Stromal cell of bone marrow (primary cell): ENCODE measurements at places on chromosomes 2 and 18.

GRCh38 chr18:12374401-12374800, 2.6 kb downstream of the AFG3L2 start:
- DNase-seq: no peak

DNA sequence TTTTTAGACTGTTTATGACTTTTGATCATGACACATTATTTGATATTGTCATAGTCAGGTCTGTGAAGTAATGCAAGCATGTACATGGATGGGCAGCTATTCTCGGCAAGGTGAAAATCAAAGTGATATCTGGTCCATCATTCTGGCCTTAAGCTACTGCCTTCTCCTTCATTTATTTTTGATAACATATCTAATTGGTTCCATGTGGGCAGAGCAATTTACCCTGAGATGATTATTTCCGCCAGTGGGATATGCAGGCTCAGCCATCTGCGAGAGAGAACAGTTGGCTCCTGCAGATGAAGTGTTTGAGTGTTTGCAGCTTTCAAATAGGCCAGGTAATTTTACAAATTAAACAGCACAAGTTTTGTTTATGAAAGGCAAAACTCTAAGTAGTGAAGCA, 116.4 kb downstream of the LYPD6 start:
- no peak for DNase-seq

DNA sequence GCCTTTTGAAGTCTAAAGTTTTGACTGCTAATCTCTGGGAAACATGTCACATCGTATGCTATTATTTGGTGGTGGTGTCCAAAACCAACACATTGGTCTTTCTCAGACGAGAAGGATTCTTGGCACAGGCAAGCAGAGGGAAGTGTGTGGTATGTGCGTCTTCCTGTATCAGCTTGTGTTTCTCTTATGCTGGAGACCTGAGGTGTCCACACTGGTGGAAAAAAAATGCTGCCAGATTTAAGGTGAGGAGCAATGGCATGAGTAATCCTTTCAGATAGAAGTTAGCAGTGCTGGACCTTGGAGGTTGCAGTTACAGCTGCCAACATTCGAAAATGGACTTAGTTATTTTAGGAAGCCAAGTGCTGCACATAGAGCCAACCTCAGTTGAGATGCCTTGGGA, 11.7 kb upstream of the FHL2 start:
- DNase-seq: no peak

DNA sequence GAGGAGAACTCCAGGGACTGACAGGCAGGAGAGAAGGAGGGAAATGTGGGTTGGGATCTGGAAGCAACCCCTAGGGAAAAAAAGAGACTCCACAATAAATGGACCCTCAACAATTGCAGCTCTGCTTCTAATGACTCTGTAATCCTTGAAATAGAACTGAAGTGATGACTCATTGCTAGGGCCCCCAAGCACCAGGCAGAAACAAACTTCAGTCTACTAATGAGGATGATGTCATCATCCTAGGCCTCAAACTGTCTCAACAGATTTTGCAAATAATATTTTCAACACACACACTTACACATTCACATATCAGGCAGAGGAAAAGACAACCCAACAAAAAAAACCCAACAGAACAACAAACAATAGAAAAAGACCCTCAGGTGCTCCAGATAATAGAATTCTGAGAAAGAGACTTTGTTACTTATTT, 143.3 kb downstream of the HDAC4 start:
- DNase-seq: peak; percentile 83

DNA sequence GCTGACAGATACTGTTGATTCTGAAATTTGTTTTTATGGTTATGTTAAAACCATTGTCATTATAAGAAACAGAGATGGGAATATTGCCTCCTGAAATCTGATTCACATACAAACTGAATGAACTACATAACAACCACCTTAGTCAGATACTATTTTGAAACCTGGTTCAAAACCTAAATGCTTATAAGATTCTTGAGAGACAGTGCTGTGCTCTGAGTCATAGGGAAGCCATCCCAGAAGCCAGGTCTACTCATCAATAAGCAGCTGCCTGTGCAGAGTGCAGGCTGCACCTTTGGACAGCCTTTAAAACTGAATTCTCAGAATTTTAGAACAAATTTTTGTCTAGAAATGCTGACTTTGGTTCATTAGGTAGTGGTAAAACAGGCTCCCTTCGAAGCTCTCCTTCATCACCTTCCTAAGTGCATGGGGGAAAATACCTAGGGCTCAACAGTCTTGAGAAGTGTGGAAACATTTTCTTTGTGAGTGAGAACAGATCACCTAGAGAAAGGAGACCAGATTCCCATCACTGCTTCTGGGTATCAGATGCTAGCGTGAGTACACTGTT, at the start of gene SERPINB7:
Gene SERPINB7 (plus strand): TSS at position 253 of the 565 bp plus-strand sequence. CDS start 6,955 bp downstream, outside the sequence.
- DNase-seq: no peak

DNA sequence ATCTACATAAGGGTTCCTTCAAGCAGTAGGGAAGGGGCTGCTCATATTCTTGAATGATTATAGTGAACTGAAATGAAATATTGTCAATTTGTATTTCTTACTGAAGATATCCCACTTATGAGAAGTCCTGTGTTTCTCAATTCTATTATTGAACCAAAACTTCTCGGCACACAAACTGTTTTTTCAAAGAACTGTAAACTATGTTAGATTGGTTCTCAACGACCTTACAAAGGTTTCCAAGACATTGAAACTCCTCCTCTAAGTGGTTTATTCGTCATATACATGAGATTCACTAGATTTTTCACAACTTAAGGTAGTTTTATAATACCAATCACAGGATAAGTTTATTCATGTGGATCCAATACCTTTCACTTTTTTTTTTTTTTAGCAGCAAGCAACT, 1.4 kb downstream of the CCL20 start:
- no peak for DNase-seq

- DNase-seq: no peak
Measured at GRCh38 chr18:23548719-23549118, 37.6 kb downstream of the NPC1 start.

DNA sequence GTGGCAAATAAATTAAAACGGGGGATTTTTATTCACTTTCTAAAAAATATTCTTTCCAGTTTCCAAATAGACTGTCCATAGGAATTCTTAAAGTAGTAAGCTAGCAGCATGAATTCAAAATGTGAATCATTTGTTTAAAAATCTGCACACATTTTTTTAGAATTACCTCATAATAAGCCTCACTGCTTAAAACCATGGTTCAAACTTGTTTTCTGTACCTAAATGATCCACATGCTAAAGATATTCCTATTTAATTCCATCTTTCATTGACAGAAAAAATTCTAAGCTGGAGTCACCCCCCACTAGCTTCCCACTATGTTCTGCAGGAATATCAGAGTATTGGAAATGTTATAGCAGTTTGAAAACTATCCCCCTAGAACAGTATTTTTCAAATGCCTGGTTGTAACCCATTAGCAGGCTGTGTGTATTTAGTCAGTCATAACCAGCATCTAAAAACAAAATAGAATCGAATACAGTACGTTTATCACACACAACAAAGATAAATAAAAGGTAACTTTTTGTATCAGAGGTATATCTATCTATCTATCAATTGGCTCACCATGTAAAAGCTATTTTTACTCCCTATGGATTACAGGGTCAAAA, 11.2 kb upstream of the IKZF2 start:
- no peak for DNase-seq

- peak; percentile 36 for DNase-seq
Measured at GRCh38 chr2:100381240-100381639, 36.2 kb downstream of the CHST10 start.

DNA sequence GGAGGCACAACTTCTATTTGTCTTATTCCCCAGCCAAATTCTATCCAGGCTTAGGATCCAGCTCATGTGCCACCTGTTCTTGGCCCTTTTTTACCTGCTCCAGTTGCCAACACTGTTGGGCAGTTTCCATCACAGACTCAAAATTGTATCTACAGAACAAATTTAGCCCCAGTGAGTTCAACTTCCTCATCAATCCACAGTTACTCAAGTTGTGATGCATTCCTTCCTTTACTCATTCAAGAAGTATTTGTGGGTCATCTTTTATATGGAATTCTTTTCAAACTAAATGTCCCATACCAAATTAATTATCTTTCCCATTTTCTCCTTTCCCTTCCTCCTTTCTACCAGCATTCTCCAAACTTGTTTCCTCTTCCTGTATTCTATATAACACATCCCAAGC, 12.7 kb upstream of the DDX18 start:
- DNase-seq: no peak

GRCh38 chr2:238462782-238463396, 36.2 kb downstream of the ASB1 start:
- DNase-seq: no peak

DNA sequence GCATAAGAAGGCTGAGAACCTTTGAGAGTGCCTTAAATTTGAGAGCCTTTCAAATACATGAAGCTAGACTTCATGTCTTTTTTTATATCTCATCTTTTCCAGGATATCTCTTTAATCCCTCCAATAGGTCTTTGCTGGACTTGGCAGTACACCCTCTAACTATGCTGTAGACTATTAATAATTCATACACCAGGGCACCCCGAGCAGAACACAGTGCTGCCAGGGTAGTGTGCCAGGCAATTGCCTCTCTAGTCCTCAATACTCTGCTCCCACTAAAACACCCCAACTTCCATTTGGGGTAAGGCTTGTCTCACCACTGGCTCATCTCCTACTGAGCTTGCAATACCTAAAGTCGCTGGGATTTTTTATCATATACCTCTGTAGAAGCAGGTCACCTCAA, 80.8 kb downstream of the VIT start:
- no peak for DNase-seq

DNA sequence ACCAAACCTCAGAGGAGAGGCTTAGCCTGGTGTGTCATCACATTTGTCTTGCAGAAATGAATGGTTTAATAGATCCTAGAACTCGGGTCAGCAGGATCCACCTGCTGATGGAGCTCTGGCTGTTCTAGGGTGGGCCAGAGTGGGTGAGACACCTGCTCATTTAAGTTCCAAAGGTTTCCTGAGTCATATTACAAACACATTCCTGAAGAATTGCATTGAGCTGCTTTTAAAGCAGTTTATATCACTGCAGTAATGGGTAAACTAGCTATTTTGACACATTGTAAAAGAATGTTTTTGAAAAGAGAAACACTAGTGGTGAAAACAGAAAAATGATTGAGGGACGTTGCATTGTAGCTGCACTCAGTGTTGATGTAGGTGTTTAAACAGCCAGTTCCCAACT, 175.3 kb upstream of the TCF4 start:
- DNase-seq: no peak

DNA sequence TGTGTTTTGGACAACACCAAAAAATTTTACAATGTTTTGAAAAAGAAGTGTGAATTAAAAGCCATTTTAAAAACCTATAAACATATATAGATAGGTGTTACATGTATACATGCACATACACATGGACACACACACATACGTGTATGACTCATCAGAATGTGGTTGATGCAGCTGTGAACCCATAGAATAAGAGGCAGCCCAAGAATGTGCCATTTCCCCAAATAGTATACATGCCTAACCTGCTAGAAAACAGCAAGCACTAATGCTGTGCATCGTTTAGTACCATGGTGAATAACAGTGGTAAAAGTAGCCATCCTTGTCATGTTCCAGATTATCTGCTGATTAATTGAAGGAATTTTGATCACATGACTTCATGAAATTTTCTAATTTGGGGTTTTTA, 149.0 kb downstream of the DSEL start:
- DNase-seq: no peak

DNA sequence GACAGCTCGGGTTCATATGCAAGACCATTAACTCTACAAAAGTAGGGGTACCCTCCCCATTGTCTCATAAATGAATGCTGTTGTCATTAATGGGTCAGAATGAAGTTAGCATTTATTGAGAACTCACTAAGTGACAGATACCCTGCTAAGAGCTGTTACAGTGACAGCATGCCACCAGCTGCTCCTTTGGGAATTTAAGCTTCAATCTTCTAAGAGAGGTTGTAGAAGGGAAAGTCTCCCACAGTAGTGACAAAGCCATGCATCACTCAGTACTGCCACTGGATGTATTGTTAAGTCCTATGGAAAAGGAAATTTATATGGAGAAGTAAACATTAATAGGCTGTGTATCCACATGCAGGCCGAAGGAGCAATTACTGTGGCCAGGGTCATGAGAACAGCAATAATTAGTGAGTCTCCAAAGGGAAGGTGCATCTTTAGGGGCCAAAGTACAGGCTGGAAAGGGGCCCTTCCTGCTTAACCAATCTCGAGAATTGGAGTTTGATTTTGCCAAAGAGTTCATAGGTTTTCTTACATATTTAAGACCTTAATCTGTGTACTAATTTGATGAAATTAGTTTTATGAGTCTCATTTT, 64.5 kb upstream of the FAM124B start:
- no peak for DNase-seq

DNA sequence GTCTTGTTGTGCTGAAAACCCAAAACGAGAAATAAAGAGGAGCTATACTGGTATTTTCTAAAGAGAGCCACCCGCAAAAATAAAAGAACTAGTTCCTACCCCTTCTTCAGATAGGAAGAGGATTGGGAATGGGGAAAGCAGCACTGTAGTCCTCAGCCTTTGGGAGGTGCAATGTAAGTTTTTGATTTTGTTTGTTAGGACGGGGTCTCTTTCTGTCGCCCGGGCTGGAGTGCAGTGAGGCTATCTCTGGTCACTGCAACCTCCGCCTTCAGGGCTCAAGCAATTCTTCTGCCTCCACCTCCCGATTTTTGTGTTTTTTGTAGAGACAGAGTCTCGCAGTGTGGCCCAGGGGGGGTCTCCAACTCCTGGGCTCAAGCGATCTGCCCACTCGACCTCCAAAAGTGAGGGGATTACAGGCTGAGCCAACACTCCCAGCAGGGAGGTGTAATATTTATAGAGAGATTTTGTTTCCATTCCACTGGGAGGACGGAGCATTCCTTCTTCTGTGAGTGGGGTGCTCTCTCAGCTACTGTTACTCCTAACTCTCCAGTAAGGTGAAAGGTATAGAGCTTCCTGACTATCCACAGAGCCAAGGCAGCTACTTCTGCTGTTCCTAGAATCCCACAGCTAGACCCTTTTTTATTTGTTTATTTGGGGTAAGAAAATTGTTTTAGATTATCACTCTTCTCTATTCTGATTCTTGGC, 13.1 kb upstream of the GULP1 start:
- DNase-seq: no peak

DNA sequence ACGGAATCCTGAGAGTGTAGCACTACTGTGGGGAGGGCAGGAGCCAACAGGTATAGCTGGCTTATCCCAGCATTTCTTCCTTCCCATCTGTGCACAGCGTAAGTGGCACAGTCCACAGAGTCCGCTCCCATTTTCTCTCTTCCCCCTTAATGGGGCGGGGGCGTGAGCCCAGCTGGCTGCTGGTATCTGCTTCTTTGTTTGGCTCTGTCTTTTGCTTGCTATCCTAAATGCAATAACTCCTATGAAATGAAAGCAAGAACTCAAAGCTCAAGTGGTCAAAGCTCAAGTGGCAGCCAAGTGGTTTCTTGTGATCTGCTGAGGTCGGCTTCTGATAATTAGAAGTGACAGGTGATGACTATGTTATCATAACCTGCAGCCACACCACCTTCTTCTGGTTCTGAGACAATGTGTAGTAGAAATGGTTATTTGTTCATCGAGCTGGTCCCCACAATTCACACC, 192.7 kb downstream of the PLCL1 start:
- no peak for DNase-seq

- no peak for DNase-seq
Measured at GRCh38 chr2:167028503-167028902, 140.2 kb downstream of the XIRP2 start.

- no peak for DNase-seq
Measured at GRCh38 chr2:121833358-121833723, 77.9 kb downstream of the TSN start.

GRCh38 chr2:166653185-166653813, 159.2 kb upstream of the SCN7A start:
- DNase-seq: no peak
